ENCODE measurements at places on chromosomes 3 and 15.

DNA sequence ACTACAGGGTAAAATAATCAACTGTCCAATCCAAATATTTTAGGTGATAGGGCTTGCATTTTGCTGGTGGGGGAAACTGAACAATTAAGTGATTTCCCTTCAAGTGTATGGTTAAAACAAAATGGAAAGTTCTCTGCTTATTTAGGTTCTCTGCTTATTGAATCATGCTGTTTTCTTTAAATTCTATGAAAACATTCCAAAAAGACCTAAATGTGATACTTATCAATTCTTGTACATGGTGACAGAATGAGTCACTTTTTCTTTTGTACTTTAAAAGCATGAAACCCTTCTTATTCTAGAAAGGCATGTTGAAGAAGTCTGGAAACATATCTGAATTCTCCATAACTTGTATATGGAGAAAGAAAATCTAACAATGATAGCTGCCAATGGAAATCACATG is 192.6 kb downstream of the FMN1 start:
- no peak for DNase-seq

- no peak for DNase-seq
These were observed 145.5 kb downstream of the TIGIT start for GRCh38 chr3:114439284-114439683.

- DNase-seq, result no peak
These were observed 68.4 kb downstream of the MAGEF1 start for GRCh38 chr3:184643442-184643841.

- DNase-seq, result no peak
These were observed 42.6 kb upstream of the ACKR4 start for GRCh38 chr3:132554437-132554836.

DNA sequence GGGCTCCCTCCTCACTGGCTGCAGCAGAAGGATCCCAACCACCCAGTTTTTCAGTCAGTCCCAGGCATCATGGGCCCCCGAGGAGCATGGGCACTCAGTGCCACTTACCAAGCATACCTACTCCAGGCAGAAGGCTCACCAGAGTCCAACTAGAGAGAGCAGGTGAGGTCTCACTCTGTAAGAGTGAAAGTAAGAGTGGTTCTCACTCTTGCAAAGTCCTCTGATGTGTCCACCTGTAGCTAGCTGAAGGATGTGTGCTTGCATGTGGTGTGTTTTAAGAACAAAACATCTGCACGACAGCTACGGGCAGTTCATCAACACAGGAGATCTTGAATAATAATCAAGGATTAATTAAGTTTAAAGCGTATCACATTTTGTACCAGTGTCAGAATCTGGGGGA is 49.7 kb downstream of the CCK start:
- DNase-seq, result no peak

DNA sequence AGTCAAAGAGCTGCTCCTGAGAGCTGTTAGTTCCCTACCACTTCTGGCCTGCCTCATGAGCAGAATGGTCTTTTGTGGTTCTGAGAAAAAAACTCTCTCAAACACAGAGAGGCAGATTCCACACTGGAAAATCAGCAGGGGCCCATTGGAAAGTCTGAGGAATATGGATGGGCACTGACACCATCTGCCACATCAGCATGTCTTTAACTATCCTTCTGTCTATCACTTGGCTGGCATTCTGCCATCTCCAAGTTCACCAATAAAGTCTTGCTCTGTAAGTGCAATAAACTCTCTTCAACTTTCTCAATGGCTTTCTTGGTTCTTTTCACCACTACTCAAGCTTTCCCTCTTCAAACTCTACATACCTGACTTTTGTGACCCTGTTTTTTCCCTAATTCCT is 101.3 kb upstream of the GALNT15 start:
- DNase-seq, result peak; percentile 57

DNA sequence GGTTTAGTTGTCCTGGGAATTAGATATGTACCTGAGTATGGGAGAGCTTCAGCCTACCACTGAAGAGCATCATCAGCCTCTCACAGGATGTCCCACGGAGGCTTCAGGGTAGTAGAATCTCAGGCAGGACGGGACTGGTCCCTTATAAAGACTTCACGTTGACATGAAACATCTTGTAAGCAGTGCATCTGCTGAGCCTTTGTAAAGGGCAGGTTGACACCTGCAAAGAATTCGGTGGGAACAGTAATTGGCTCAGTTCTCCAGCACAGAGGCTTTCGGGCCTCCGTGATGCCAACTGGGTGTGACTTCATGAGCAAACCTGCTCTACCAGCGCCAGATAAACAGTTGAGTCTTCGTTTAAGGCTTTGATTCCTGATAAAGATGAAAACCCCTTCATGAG is 26.9 kb upstream of the AVEN start:
- no peak for DNase-seq

- DNase-seq, result no peak
These were observed 20.8 kb downstream of the MUC4 start for GRCh38 chr3:195790901-195791300.

- no peak for DNase-seq
These were observed 17.8 kb upstream of the TXNRD3 start for GRCh38 chr3:126672741-126673140.

DNA sequence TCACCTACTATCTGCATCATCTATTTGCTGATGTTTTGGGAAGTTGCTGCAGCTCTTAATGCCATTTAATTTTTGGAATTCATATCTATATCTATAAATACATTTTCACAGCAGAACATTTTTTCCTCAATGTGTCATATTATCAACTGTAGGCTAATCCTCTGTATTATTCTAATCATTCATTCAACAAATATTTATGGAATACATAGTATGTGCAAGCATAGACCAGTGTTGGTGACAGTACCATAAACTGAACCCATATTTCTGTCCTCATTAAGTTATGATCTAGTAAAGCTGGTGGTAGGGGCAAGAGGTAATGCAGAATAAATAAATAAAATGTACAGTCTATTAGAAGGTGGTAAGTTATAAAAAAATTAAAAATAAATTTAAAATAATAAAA is 585.3 kb upstream of the BCHE start:
- DNase-seq, result no peak

GRCh38 chr15:71411538-71412482 is 296.5 kb downstream of the THSD4 start:
- DNase-seq, result no peak

DNA sequence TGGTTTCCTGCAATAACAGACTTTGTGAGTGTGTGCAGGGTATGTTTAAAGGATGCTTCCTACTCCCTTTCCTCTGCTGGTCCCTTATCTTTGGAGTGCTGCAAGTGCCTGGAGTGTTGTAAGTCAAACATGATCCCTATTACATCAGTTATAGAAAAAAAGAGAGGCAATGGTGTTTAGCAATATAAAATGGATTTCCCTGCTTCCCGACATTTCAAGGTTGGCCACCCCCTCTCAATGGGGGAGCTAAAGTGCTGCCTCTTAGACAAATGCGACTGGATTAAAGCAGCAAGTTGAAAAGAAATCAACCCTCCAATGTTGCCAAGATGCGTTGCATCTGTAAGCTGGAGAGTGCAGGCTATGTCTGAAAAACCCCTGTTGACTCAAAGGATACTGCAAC is 203.1 kb upstream of the WNT5A start:
- DNase-seq, result no peak

DNA sequence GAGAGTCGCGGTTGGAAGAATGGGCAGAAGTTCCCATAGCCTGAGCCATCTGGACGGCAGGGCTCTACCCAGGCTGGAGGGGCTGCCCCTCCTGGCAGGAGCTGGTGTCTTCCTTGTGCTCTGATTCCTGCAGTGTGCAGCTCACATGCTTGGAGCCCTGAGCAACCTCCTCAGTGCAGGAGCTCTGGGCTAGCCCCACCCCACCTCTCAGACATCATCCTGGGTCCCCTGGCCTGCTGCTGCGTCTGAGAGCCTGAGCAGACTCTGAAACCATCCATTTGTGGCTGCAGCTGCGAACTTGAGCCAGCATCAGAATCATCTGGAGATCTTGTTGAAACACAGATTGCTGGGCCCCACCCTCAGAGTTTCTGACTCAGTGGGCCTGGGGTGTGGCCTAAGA is 42.8 kb downstream of the POMGNT2 start:
- no peak for DNase-seq

All from NCI-H446 treated with DMSO at 0.1 percent for 48 hours (cell line).